ENCODE measurements at places on chromosomes 2 and 18.
A peak's percentile ranks its signal among the peaks of the same experiment; 100 is the strongest.

DNA sequence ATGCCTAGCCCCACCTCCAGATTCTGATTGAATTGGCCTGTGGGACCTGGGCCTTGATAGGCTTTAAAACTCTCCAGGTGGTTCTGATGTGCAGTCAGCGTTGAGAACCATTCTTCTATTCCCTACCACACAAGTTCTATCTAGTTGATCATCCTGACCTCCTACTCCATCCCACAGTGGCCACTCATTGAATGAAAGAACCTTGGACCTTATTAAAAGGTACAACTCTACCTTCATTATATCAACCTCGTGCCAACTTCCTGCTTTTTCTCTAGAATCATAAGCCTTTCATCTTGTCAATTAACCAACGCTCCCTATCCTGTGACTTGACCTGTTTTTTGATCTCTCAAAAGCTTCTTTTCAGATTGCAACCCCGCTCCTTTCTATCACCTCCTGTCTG, 55.8 kb downstream of the SLC40A1 start:
- DNase-seq, result no peak

DNA sequence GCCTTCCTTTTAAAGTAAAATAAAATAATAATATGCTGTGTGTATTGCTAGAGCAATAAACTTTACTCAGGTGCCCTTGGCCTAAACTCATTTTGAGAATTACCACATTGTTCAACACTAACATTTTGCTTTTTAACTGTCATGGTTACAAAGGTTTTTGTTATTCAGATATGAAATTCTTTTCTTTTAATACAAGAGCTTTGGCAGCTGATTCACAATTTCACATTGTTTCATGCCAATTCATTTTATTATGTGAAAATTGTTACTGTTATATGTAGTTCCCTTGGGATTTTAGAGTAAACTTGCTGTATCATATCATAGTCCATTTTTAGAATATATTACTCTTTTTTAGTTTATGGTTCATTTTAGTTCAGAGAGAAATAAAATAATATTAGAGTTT, 65.8 kb upstream of the ZNF804A start:
- no peak for DNase-seq

DNA sequence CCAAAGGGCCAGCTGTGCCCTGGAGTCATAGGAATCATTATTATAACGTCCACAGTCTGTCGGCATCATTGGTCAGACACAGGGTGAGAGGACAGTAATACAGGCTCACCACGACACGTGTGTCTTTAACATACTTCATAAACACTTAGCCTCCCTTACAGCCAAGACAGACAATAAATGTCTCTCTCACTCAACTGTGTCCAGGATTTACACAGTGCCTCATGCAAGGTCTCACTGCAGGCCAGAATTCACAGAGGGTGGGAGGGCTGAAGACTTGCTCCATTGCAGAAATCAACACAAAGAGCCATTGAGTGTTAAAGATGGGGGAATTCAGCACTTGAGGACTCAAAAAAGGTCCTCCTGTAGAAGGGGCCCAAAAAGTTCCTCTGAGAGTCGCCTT, 210.5 kb downstream of the BCL2 start:
- no peak for DNase-seq

DNA sequence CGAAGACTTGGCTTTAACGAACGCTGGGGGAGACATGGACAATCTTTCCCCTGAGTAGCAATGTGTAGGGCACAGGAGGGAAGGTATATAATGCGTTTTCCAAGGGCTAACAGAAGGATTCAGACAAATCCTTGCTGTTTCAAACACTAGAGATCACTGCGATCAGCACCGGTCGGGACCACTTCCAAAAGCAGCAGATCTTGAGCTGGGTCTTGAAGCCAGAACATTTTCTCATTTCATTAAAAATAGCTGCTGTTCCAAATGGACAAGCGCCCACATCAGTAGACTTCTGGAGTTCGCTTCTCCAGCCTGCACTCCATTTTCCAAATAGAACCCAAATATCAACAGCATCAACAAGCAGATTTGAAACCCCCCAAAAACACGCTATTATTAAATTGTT, 65.1 kb upstream of the MAPRE2 start:
- DNase-seq, result no peak

- DNase-seq, result no peak
Measured at GRCh38 chr2:156340804-156341451, 8.4 kb upstream of the NR4A2 start.

- DNase-seq, result no peak
Measured at GRCh38 chr2:10336283-10336682, 33.6 kb downstream of the HPCAL1 start.

DNA sequence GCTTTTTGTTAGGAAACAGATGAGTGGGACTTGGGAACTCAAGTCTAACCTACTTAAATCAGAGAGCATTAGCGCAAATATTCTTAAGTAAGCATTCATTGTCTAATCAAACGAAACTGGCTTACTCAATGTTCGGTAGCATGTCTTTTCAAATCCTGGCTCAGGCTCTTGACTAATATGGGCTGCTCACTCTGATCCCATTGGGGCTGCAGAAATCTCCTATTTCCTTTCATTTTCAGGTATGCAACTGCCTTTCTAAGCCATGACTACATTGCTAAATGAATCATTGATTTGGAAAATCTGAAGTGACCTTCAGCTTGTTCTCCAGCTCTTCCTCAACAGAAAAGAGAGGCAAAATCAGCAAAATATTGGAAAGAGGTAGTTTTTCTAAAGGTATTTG, 2084.4 kb upstream of the PIK3C3 start:
- DNase-seq, result no peak

DNA sequence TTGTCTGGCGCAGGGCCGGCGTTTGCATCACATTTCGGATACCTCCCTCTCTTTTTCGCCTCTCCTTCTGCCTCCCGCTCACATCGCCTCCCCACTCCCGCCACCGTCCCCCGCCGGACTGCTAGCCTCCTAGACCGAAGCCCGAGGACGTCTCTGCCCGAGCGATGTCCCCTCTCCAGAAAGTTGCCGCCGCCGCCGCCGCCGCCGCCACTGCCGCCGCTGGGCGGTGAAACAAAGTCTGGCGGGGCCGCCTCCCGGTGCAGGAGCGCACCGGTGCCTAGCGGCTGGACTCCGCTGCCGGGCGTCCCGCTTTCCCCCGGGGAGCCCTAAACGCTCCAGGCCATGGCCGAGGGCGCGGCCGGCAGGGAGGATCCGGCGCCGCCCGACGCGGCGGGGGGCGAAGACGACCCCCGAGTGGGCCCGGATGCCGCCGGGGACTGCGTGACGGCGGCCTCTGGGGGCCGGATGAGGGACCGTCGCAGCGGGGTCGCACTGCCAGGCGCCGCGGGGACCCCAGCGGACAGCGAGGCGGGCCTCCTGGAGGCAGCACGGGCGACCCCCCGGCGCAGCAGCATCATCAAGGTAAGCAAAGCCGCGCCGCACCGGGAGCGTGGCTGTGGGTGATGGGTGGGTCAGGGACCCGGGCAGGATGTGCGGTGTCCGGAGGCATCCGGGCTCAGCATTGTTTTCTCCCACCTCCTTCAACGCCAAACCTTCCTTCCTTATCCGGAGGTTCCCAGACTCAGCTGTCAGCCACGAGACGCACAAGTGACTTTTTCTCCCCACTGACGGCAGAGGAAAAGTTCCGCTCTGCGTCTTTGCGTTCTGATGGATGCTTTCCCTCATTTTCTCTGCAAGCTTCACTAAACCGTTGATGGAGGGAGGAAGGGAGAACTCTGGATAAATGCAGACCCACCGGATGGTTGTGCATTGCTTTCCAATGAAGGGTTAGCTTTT, 643 bp downstream of the PLCL1 start:
- DNase-seq, result no peak

GRCh38 chr2:180978903-180979748, 1.3 kb upstream of the UBE2E3 start:
- DNase-seq, result no peak

GRCh38 chr2:11688222-11689069, 18.5 kb upstream of the NTSR2 start:
- DNase-seq, result peak; percentile 59

- no peak for DNase-seq
Measured at GRCh38 chr18:76983613-76984051, 149.0 kb downstream of the MBP start.

- no peak for DNase-seq
Measured at GRCh38 chr2:168920504-168921157, 19.5 kb downstream of the G6PC2 start.

GRCh38 chr18:10059610-10060468, 146.0 kb downstream of the VAPA start:
- DNase-seq, result no peak

DNA sequence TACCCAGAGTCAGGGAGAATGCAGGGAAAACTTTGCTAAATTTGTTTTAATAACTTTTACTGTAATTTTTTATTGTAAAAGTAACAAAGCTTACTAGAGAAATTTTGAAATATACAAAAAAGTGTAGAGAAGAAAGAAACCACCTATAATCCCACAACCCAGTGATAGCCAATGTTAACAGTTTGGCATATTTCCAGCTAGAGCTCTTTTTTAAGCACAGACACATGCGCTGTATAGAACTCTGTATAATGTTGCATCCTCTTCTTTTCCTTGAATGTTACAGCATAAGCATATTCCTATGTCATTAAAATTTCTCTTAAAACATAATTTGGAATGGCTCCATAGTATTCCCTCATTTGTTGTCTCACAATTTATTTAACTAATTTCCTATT, 37.4 kb upstream of the EPAS1 start:
- DNase-seq, result no peak

Data from stimulated activated CD8-positive, alpha-beta memory T cell treated with anti-CD3 and anti-CD28 coated beads, Interleukin-15, amount 100 ng/mL, for 24 hours (primary cell).